Myometrial cell (primary cell): ENCODE measurements at places on chromosomes 3 and 15. TPM values are rescaled to one million over a fixed set of nuclear protein-coding genes. Genes with fewer than 3 reads are reported as not detected.

GOLGA6B gene
- not detected in 2 replicates for total RNA-seq

FILIP1L gene
- 35.1 and 40.1 TPM in 2 replicates for total RNA-seq

NECTIN3 gene
- total RNA-seq = 64.9 and 65.7 TPM in 2 replicates

HRG gene
- not detected in 2 replicates for total RNA-seq
